Esophagus squamous epithelium (tissue), 5 donors: ENCODE measurements at places on chromosomes 6 and 20. TPM values are rescaled to one million over a fixed set of nuclear protein-coding genes. Genes with fewer than 3 reads are reported as not detected.

Gene ISM1
- total RNA-seq = 4.2 TPM

Gene PKIG
- 11.0 TPM for total RNA-seq

Gene BTNL2
- total RNA-seq = not detected

Gene FOXF2
- 12.4 TPM for total RNA-seq

Gene BTN1A1
- total RNA-seq = not detected

Gene ANKRD66
- total RNA-seq = not detected

Gene ULBP3
- total RNA-seq = 2.1 TPM

Gene PANK2
- total RNA-seq = 47.2 TPM

Gene ARMH2
- not detected for total RNA-seq

Gene TCP11
- not detected for total RNA-seq

DNA sequence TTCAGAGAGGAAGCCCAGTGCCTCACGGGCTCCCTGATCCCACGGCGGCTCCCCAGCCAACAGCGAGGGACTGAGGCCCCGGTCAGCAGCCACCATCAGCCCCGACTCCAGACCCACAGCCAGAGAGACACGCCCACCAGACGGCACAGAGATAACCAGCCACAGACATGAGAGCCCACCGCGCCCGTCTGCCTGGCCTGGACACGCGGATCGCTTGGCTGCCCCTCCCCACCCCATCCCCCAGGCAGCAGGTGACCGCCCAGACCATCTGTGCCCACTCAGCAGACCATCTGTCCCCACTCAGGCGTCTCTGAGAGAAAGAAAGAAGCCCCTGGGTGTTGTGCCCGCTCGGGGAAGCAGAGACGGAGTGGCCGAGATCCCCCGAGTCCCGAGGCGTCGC, 55.5 kb upstream of the CHRNA4 start:
- H3K4me3 ChIP-seq = no peak overlapping the region
- no peaks in the 10 kb centered on the region for H3K27me3 ChIP-seq
- H3K4me1 ChIP-seq = no peaks in the 10 kb centered on the region

DNA sequence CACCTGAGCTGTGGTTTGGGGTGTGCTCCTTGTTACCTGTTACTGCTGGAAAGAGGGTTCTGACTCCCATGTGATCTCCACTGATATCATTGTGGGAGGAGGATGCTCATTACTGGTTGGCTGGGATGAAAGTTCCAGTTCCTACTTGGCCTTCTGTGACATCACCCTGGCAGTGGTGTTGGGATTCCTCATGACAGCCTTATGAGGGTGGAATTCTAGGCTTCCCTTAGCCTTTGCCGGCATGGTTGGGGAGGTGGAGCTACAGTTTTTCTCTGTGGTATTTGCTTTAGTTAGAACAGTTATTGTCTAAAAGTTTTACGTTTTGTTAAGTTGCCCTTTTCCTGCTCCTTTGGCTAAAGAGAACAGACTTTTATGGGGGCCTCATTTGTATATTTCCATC, 112.1 kb downstream of the AFG1L start:
- no peak overlapping the region for H3K4me3 ChIP-seq
- peaks cover 6% of the 10 kb centered on the region for H3K36me3 ChIP-seq
- no peaks in the 10 kb centered on the region for H3K4me1 ChIP-seq
- no peak overlapping the region for H3K27ac ChIP-seq

DNA sequence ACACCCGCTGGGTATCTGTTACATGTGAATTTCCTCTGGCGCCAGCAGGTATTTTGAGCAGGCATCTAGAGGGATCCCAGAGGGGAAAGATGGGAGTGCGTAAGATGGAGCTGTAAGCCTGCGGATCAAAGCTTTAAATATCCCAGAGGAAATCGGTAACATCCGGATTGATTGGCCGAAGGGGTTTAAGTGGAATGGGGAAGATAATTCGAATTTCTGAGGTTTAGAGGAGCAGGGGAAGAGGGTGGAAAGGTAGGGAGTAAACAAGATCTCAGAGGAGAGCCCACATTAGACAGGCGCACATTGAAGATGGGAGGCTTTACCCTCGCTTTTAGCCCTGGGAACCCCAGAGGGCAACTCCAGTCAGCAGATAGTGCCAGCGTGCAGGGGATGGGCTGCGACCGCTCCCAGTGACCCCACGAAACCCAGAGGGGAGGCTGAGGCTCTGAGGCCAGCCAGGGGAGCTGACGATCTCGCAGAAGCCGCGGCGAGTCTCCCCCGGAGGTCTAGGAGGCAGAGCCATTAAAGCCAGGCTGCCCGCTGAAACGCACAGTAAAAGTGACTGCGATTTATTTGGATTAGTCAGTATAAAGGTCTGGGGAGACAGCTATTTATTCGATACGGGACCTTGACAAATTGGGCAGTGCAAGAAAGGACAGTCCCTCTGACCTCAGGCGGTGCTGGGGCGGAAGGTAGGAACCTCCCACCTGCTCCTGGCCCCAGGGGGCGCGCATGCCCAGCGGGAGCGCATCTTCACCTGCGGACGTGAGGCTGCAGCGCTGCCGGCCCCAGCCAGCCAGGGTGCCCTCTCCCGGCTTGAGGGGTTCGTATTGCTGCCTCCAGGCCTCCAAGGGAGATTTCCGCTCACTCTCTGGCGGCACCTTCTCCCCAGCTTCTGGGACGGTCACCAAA, 34.3 kb upstream of the TCF21 start:
- no peak for DNase-seq
- no peaks in the 10 kb centered on the region for H3K36me3 ChIP-seq
- peaks cover 55% of the 10 kb centered on the region for H3K27me3 ChIP-seq
- no peak overlapping the region for H3K4me3 ChIP-seq

- H3K27me3 ChIP-seq = no peaks in the 10 kb centered on the region
- no peak for DNase-seq
- H3K36me3 ChIP-seq = no peaks in the 10 kb centered on the region
- H3K4me1 ChIP-seq = no peaks in the 10 kb centered on the region
- no peak overlapping the region for H3K27ac ChIP-seq
Observed at GRCh38 chr6:104332364-104332763, 527.4 kb downstream of the HACE1 start.

GRCh38 chr20:39785252-39785917, 823.2 kb downstream of the DHX35 start:
- H3K4me1 ChIP-seq = no peaks in the 10 kb centered on the region
- no peaks in the 10 kb centered on the region for H3K36me3 ChIP-seq
- no peak for DNase-seq
- no peaks in the 10 kb centered on the region for H3K27me3 ChIP-seq
- no peak overlapping the region for H3K4me3 ChIP-seq
- H3K27ac ChIP-seq = no peak overlapping the region

DNA sequence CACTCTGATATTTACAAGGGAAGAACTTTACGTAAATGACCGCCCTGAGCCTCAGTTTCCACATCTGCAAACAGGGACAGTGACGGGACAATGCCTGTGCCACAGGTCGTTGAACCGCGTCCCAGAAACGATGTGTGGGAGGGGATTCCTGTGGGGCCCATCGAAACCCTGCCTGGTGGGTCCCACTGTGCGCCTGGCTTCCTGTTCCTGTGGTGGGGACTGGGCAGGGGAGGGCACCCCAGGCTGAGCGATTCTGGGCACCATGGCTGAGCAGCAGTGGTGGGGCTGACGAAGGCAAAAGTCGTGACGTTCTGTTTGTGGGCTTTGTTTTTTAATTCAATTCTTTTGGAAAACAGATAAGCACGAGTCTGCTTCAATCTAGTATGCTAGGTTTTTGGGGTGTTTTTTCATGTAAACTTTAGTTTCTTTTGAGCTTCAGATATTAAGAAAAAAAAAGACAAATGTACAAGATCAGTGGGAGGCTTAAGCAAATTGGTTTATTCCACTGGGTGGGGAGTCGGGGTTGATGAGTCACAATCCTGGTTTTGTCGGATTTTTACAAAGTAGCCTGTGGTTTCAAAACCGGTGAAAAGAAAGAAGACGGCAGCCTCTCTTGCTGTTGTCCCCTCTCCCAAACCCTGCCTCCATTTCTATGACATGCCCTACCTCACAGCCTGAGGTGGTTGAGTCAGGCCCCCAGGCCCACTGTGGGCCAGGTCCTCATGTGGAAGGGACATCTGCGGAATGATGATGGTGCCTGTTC, 40.4 kb downstream of the GNAS-AS1 start:
- H3K36me3 ChIP-seq = no peaks in the 10 kb centered on the region
- H3K27ac ChIP-seq = no peak overlapping the region
- H3K4me1 ChIP-seq = no peaks in the 10 kb centered on the region
- peaks cover 50% of the 10 kb centered on the region for H3K27me3 ChIP-seq

DNA sequence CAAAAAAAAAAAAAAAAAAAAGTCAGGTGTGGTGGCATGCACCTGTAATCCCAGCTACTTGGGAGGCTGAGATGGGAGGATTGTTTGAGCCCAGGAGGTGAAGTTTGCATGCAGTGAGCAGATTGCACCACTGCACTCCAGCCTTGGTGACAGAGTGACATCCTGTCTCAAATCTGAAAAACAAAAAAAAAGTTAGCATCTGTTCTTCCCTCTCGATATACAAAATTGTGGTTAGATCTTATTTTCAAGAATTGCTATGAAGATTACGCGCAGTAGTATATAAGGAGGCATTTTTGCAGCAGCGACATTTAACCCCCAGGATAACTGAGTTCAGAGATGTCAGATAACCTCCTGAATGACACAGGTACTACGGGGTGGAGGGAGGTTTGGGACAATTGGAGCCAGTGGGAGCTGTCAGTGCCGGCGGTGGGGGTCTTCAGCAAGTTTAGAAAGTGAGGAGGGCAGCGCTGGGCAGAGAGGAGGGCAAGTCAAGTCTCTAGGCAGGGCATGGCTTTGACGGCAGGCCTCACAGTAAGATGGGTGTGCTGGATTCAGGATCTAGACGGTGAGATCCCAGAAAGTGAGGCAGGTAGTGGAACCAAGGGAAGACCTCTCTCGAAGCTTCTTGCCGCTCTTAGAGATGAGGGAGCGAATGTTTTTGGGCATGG, 26.2 kb upstream of the MRPS18A start:
- no peaks in the 10 kb centered on the region for H3K27me3 ChIP-seq
- no peak for DNase-seq
- no peak overlapping the region for H3K27ac ChIP-seq

DNA sequence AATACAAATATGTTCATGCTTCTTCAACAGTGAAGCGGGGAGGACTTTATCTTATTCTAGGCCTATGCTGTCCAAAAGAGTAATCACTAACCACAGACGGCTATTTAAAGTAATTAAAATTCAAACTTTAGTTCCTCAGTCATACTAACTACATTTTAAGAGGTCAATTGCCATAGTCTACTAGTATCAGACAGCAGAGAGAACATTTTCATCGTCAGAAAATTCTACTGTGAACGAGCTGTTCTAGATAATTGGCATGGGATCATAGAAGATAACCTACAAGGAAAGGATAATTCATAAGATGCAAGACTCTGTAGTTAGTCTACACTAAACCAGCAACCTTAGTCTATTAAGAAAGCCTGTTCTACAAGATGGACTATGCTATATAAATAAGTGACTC, 44.4 kb downstream of the PRKN start:
- no peaks in the 10 kb centered on the region for H3K27me3 ChIP-seq
- no peaks in the 10 kb centered on the region for H3K36me3 ChIP-seq
- DNase-seq = no peak
- H3K27ac ChIP-seq = no peak overlapping the region
- H3K4me3 ChIP-seq = no peak overlapping the region

- no peak overlapping the region for H3K27ac ChIP-seq
- no peak overlapping the region for H3K4me3 ChIP-seq
- no peaks in the 10 kb centered on the region for H3K36me3 ChIP-seq
- H3K27me3 ChIP-seq = no peaks in the 10 kb centered on the region
- no peak for DNase-seq
Observed at GRCh38 chr6:47131773-47132172, 89.6 kb upstream of the ADGRF1 start.

GRCh38 chr20:48292806-48293205, 507.5 kb upstream of the SULF2 start:
- H3K27ac ChIP-seq = no peak overlapping the region
- H3K4me1 ChIP-seq = peaks cover 11% of the 10 kb centered on the region
- no peaks in the 10 kb centered on the region for H3K36me3 ChIP-seq
- no peaks in the 10 kb centered on the region for H3K27me3 ChIP-seq
- no peak overlapping the region for H3K4me3 ChIP-seq

- H3K27me3 ChIP-seq = no peaks in the 10 kb centered on the region
- no peaks in the 10 kb centered on the region for H3K36me3 ChIP-seq
- H3K4me3 ChIP-seq = no peak overlapping the region
- peak overlapping the region; percentile 83 for H3K27ac ChIP-seq
- H3K4me1 ChIP-seq = peaks cover 67% of the 10 kb centered on the region
- no peak for DNase-seq
Observed at GRCh38 chr6:30820193-30820592, 64.1 kb upstream of the DDR1 start.

- no peaks in the 10 kb centered on the region for H3K27me3 ChIP-seq
- no peaks in the 10 kb centered on the region for H3K36me3 ChIP-seq
- no peak for DNase-seq
- no peak overlapping the region for H3K4me3 ChIP-seq
- H3K4me1 ChIP-seq = peaks cover 45% of the 10 kb centered on the region
Observed at GRCh38 chr20:44576297-44576696, 6.1 kb upstream of the PKIG start.

- no peaks in the 10 kb centered on the region for H3K4me1 ChIP-seq
- H3K27me3 ChIP-seq = no peaks in the 10 kb centered on the region
- DNase-seq = no peak
- H3K36me3 ChIP-seq = no peaks in the 10 kb centered on the region
Observed at GRCh38 chr6:145044641-145045246, 690.6 kb downstream of the EPM2A start.

DNA sequence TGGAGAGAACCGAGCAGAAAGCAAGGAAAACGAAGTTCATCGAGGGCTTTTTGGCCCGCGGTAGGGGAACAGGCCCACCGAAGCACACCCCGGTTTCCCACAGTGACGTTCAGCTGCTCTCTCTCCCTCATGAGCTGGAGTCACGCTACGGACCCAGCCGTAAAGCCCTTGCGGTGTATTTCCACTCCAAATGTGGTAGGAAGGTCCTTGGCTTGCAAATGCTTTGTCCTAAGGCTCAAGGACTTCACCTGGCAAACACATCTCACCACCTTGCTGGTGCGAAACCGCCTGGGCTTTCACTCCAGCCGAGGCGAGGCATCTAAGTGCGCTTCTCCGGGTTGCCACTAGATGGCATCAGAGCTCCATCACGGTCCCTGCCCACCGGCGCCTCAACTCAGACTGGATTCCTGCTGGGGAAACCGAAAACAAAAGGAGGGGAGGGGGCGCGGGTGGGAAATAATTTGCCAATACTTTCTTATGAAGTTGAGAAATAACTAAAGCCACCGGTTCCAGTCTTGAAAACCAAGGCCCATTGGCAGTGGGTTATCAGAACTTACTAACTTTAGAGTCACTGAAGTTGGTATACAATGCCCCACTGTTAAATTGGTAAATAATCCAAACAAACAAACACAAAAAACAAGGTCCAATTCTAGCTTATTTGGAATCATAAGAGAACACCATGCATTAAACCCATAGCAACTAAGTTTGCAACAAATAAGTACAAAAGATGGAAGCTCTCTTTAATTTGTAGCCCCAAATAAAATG, 13.4 kb upstream of the FOXC1 start:
- DNase-seq = no peak
- H3K4me3 ChIP-seq = no peak overlapping the region
- no peak overlapping the region for H3K27ac ChIP-seq
- no peaks in the 10 kb centered on the region for H3K4me1 ChIP-seq

- no peak overlapping the region for H3K4me3 ChIP-seq
- DNase-seq = no peak
- H3K4me1 ChIP-seq = no peaks in the 10 kb centered on the region
- H3K36me3 ChIP-seq = no peaks in the 10 kb centered on the region
- no peaks in the 10 kb centered on the region for H3K27me3 ChIP-seq
Observed at GRCh38 chr6:133964052-133964451, 11.0 kb downstream of the TBPL1 start.
